Motor neuron (in vitro differentiated cells): ENCODE measurements at places on chromosomes 6 and 20.

GRCh38 chr20:8874437-8874836 lies 194.4 kb upstream of the PLCB4 start:
- ATAC-seq = no peak

- peak; percentile 38 for ATAC-seq
Observed at GRCh38 chr20:38321959-38322598, 18.1 kb downstream of the BPI start.

- ATAC-seq = no peak
Observed at GRCh38 chr6:130524552-130524951, 158.7 kb downstream of the TMEM200A start.

DNA sequence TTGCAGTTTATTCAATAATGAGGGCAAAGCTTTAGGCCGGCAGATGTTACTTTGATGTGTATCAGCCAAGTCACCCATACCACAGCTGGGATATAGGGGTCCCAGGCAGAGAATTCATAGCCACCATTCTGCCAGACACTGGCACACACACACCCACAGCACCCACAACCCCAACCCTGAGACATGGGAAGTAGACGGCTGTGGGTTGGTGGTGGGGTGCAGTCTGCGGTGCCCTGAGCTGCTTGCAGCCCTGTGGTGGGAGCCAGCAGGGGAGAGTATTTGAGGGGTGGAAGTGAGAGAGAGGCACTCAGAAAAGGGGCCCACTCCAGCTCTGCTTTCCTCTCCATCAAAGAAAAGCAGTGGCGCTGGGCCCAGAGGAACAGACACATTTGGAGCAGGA lies 125.3 kb downstream of the FOXO3 start:
- no peak for ATAC-seq

- no peak for ATAC-seq
Observed at GRCh38 chr6:7529141-7529540, 12.3 kb upstream of the DSP start.

GRCh38 chr20:34403908-34404307 lies 40.8 kb downstream of the ITCH start:
- no peak for ATAC-seq

GRCh38 chr6:112413780-112414179 lies 66.7 kb downstream of the RFPL4B start:
- no peak for ATAC-seq

DNA sequence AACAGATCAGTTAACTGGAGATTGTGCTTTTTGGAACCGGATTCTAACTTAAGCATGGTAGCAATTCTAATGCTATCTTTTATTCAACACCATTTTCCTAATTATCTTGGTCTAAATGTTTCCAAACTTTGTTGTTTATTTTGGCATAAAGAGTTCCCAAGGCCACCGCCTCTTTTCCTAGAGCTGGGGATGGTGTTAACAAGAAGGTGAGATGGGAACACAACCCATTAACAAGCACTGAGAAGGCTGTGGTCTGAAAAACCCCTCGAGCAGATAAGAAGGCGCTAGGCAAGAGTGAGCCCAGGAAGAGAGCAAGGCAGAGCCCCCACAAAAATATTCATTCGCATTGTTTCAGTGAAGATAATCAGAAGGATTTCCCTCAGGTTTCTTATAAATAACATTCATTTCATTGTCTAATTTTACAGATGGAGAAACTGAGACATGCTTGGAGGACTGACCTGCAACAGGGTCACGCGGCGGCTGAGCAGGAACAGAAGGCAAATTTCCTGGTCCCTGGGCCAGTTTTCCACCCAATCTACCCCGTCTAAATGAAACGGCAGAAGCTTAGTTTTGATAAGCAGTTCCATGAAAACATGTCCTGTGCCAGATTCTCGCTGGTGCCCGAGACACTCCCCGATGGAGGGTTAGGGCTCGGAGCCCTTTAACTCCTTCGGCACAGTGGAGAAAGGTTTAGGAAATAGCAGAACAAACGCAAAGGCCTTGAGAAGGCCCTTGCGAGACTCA lies 155.6 kb downstream of the FOXC1 start:
- no peak for ATAC-seq

- ATAC-seq = no peak
Observed at GRCh38 chr6:121596441-121596840, 161.0 kb downstream of the GJA1 start.

DNA sequence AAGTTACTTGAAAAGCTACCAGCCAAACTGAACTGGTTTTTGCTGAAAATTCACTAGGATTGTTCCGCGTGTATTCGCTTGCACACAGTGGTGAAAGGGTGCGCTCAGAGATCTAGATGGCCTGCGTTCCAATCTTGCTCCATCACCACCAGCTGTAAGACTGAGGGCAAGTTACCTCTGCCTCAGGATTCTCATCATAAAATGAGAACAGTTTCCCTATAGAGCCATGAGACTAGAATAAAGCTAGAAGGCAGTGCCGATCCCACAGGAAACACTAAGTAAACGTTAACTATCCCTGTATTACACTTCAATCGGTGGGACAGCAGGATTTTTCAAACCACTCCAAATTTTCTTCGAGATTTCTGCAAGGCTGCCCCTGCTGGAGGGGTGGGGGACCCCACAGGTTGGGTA lies 838 bp downstream of the AHCY start:
- ATAC-seq = no peak

DNA sequence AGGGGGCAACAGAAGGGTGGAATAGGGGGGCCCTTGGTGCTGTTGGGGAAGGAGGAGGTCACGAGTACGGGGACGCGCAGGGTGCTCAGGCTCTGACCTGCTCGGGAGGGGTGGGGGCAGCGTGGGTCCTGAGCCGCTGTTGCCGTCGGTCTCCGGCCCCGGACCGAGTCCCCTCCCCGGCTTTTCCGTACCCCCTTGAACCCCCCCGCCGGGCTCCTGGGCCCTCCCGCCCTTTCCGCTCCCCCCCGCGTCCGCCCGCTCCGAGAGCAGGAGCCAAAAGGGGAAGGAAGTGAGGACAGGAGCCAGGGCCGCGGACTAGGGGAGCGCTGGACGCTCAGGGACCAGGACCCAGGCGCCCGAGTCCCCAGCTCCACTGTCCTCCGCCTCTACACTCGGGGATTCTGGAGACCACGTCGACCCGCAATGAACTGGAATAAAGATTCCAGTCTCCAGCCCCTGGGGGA lies at the start of gene RGL2:
TSS of gene RGL2 (minus strand) at position 170 of the 464 bp plus-strand sequence. CDS start 332 bp downstream, outside the sequence.
- peak; percentile 52 for ATAC-seq

DNA sequence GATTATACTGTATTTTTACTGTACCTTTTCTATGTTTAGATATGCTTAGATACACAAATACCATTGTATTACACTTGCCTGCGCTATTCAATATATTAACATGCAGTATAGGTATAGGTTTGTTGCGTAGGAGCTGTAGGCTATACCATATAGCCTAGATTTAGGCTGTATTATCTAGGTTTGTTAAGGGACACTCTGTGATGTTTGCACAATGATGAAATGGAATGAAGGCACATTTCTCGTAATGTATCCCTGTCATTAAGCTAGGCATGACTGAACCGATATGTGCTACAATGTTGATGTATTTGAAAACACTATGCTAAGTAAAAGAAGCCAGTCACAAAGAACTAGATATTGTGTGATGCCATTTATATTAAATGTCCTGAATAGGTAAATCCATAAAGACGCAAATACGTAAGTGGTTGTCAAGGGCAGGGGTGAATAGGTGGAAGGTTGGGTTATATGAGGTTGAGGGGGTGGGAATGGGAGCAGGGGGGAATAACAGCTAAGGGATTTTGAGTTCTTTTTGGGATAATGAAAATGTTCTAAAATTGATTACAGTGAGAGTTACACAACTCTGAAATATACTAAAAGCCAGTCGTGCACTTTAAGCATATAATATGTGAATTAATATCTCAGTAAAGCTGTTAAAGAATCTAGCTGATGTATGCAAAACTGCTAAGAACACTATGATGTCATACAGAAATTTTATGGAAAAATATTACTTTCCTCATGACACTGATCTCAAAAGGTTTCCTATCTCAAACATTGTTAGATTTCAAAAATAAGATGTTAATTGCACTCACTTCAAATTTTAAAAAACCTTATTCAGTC lies 97.4 kb downstream of the NCOA3 start:
- ATAC-seq = no peak

GRCh38 chr6:169784821-169785340 lies 33.5 kb downstream of the ERMARD start:
- no peak for ATAC-seq

GRCh38 chr6:135179920-135180541 lies 1.1 kb upstream of the MYB start:
- no peak for ATAC-seq

- ATAC-seq = no peak
Observed at GRCh38 chr20:8036771-8037170, 17.2 kb upstream of the TMX4 start.

DNA sequence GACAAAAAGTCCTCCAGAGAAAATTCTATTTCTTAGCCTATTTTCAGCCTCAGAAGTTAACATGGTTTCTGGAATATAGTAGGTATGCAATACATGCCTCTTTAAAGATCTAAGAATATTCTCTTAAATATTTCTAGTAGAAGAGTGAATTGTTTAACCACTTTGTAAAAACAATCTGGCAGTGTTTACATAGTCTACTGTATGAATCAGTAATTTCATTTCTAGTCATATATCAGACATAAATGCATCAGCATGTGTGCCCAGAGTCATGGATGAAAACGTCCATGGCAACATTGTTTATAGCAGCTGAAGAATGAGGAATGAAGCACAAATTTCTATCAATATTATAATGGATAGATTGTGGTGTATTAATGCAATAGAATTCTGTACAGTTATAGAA lies 124.9 kb downstream of the NKAIN2 start:
- ATAC-seq = no peak

DNA sequence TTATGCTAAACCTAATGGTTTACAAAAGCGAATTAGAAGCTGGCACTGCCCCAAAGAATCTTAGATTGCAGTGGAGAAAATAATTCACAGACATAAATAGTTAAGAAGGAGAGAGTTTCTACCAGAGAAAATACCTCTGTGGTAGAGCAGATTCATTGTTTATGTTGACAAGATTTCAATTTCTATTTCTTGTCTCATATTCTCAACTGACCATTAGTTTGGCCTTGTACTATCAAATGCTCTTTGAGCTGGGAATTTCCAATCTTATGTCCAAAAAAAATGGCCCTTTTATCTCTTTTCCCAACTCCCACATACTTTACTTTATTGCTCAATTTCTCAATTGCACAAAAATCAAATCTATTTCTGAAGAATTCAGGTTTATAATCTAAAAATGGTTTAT lies 804.1 kb upstream of the CITED2 start:
- ATAC-seq = no peak

- no peak for ATAC-seq
Observed at GRCh38 chr6:34584694-34585093, 28.6 kb upstream of the SPDEF start.

GRCh38 chr20:45019027-45019761 lies 52.9 kb downstream of the STK4 start:
- no peak for ATAC-seq

- ATAC-seq = peak; percentile 63
Observed at GRCh38 chr6:593139-593906, 63.6 kb downstream of the HUS1B start.

- no peak for ATAC-seq
Observed at GRCh38 chr6:83108378-83108777, 40.9 kb downstream of the DOP1A start.

DNA sequence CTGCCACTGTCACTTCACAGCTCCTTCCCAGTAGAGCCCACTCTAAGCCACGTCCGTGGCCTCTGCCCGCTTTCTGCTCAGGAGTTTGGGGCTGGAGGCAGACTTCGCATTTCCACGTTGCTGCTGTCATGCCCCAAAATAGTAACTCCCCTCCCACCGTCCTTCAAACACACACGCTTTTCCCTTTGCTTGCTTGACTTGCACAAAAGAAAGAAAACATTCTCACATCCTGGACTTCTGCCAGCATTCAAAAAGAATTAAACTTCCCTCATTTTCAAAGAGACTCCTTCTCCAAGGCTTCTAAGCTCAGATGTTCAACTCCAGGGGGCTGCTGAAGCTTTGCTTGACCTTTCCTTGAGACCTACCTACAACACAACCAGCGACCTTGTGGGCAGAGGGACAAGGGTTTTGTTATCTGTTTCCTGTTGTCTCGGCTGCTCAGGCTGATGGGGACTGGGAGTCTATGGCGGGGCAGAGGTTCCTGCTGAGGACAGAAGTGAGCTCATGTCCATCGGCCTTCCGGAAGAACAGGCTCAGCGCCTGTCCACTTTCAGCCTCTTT lies 263.8 kb upstream of the FOXQ1 start:
- no peak for ATAC-seq

GRCh38 chr6:72861935-72862432 lies 240.1 kb downstream of the KCNQ5 start:
- ATAC-seq = peak; percentile 32

DNA sequence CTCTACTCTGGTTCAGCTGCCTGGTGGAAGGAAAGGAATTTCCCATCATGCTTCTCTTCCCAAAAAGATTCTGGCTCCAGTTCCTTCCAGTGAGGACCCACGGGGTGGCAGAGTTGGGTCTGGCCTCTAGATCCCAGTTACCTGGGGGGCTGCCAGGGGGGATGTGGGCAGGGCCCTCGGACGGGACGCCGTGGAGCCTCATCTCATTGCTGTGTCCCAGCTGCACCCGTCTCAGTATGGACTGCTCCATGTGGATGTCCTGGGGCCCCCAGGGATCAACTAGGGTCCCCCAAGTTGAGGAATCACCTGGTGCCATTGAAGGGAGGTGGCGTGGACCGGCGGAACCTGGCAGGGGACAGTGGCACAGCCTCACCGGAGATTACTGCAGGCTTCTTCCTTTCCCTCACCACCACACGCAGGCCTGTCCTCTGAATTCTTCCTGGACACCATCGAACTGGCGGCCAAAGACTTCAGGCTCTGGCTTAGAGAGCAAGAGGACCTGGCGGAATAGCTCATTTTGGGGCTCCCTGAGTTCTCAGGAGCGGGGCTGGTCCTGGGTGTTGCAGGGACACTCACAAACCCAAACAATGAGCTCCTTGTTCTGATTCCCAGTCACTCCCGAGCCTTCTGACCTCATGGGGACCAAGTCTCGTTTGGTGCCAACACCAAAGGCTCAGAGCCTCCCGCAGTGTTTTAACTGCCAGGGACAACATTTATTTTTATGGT lies 8.5 kb downstream of the ZBP1 start:
- no peak for ATAC-seq

GRCh38 chr20:7195704-7196103 lies 428.2 kb downstream of the BMP2 start:
- no peak for ATAC-seq

DNA sequence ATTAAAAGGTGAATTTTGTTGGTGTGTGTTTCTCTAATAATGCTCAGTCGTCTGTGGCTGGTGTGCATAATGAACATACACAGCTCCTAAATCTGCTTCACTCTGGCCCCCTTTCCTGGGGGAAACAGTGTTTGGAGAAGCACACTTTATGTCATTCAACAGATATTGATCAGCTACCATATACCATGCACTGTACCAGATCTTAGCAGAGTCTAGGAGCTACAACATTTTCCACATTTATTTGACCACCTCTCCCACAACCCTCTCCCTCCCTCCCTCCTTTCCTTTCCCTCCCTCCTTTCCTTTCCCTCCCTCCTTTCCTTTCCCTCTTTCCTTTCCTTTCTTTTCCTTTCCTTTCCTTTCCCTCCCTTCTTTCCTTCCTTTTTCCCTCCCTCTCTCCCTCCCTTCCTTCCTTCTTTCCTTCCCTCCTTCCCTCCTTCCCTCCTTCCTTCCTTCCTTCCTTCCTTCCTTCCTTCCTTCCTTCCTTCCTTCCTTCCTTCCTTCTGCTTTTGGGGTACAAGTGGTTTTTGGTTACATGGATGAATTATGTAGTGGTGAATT lies 85.7 kb downstream of the PLCB4 start:
- ATAC-seq = no peak
